ENCODE measurements at places on chromosomes 11 and 22.

- DNase-seq = no peak
Measured at GRCh38 chr22:24696551-24697001, 77.9 kb downstream of the PIWIL3 start.

DNA sequence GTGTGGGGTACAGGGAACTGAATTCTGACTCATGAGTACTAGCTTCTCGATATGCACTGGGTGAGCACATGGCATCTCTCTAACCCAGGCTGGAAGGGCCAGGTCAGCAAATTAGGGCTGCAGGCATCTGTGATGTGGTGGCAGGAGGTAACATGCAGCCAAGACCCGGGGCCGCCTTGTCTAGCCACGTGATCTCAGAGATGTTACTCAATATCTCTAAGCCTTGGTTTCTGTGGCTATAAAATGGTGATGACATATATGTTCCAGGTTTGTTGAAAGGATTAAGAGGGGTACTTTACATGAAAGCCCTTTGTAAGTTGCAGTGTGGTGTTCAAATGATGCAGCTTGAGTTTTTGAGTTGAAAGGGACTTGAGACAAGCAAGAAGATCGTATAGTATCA, 3.2 kb downstream of the ST14 start:
- DNase-seq = peak; percentile 59

DNA sequence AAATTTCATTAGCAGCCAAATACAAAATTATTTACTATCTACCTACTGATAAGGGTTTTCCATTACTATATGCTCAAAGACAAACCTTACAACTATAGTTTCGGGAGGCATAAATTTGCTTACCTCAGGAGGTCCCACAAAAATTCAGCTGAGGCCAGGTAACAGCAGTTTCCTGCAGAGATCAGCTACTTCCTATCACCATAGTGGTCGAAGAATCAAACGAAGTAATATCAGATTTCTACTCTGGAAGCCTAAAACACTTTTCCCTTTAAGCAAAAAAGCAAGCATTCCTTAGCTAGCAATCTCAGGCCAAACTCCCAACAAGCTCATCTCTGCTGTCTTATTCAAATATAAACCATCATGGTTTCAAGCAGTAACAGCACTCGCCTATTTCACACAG, 3.1 kb downstream of the NAP1L4 start:
- DNase-seq = no peak

GRCh38 chr11:103901656-103902055, 134.8 kb upstream of the DDI1 start:
- no peak for DNase-seq

- DNase-seq = no peak
Measured at GRCh38 chr22:29636751-29637150, 33.3 kb downstream of the NF2 start.

- DNase-seq = no peak
Measured at GRCh38 chr22:16774911-16775500, 50.2 kb downstream of the XKR3 start.

GRCh38 chr22:28111501-28112189, 192.6 kb upstream of the PITPNB start:
- no peak for DNase-seq

DNA sequence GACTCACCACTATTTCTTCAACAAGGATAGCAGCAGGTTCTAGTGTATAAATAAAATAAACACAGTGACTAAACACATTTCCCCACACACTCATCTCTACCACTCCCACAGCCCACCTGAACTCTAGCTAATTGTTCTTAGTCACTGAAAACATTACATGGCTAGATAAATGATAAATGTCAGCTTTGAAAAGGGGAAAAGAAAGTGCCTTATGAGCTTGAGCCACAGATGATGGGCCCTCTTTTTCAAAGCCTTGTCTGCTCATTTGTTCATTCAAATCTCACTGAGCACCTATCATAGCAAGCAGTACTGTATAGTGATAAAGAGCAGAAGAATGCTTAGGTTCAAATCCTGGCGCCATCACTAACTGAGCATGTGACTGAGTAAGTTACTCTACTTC, 58.3 kb downstream of the SIK3 start:
- DNase-seq = no peak

DNA sequence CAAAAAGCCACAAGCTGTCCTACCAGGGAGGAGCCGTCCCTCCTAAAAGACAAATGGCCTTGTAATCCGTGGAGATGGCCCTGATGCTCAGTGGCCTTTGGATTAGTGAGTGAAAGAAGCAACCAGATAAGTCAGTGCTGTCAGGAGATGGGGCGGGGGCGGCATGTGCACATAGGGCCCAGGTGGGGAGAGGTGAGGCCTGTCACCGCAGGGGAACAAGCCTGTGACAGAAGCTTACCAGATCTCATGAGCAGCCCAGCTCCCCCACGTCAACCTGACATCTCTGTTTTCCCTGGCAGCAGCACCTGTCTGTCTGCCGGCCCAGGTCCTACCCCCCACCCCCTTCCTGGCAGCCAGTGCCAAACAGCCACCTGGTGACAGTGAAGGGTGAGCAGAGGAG, 162.6 kb downstream of the BUD13 start:
- DNase-seq = no peak

- DNase-seq = peak; percentile 50
Measured at GRCh38 chr11:120952461-120953434, 71.2 kb upstream of the TBCEL start.

DNA sequence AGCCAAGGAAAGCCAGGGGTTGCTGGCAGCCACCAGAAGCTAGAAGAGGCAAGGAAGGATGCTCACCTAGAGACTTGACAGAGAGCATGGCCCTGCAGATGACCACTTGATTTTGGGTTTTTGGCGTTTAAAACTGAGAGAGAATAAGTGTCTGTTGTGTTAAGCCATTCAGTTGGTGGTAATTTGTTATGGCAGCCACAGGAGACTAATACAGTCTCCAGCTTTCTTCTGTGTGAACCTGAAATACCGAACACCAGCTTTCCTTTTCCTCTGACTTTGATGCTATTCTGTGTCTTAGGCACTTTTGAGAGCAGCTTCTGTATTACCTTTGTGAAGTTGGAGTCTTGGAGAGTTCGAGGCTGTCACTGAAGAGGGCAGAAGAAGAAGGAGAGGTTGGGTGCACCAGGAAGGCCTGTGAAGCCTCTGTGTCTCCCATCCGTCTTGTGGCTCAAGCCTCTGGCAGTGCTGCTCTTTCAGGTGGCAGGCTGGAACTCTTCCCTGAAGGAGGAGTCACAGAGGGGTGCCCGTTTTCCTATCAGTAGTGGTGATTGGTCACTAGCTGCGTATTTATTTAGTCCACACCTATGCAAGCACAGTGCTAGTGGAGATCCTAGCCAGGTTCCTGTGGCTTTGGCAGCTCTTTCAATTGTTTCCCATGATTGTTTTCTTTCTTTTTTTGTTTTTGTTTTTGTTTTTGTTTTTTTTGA, 2.5 kb downstream of the TBC1D22A start:
- no peak for DNase-seq

GRCh38 chr22:22974795-22975580, 87.4 kb downstream of the IGLL5 start:
- no peak for DNase-seq

DNA sequence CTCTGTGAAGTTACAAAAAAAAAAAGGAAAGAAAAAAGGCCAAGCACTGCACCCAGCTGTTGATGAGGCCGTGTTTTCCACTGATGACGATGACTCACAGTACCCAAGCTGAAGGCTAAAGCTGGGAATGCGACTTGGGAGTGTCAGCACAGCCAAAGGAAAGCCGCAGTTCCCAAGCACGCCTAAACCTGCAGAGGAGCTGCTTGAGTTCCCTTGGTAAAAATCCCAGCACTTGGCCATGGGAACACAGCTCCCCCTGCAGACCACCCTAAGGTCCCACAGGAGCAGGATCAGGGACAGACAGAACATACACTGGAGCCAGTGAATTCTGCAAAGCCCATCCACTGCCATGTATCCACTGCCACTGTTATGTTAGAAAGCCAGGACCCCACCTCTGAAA, 39.9 kb downstream of the SERGEF start:
- DNase-seq = peak; percentile 3

- no peak for DNase-seq
Measured at GRCh38 chr11:72426758-72427157, 7.6 kb downstream of the CLPB start.

GRCh38 chr11:134862105-134862502, 450.1 kb upstream of the B3GAT1 start:
- DNase-seq = no peak

- DNase-seq = no peak
Measured at GRCh38 chr11:2399488-2400068, 972 bp upstream of the TSSC4 start.

Measured in NK-92 treated with Interleukin-12 subunit alpha and Interleukin-12 subunit beta, amount 100 ng/mL, for 24 hours (cell line).